ENCODE measurements at places on chromosomes 1 and 21.

DNA sequence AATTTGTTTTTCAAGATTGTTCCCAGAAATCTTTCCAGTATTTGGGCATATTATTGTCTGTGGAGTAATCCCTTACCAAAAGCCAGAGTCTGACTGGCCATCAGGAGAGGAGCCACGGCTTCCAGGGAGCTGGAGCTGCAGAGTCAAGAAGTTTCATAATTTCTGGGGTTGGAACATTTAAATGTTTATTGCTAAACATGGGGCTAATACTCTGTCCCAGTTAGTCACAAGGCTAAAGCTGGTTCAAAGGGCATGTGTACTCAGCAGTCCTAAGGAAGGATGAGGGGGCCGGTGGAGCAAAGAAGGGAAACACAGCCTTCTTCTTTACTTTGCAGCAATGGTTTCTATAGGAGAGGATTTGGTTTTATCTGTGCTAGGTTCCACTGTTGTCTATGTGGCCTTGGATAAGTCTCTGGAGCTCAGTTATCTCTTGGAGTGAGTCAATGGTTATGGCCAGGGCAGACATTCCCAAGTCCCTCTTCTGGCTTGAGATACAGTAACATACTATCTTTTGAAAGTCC lies 9.5 kb downstream of the DENND2D start:
- no peak for DNase-seq

- no peak for DNase-seq
These were observed 234.4 kb downstream of the KCNT2 start for GRCh38 chr1:196373798-196374197.

DNA sequence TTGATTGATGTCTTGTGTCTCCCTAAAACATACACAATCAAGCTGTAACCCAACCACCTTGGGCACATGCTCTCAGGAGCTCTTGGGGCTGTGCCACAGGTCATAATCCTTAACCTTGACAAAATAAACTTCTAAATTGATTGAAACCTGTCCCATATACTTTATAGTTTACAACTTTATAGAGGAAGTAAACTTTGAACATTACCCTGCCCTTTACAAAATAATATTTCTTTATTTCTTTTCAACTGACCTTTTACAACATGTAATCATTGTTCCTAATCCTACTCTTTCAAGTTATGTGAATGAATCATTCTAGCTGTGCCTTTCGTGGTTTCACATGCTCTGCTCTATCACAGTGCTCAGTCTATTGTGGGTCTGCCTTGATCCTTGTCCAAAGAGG lies 118.3 kb upstream of the ATP1A1 start:
- DNase-seq = no peak

GRCh38 chr1:95778217-95778616 lies 544.2 kb downstream of the RWDD3 start:
- no peak for DNase-seq

DNA sequence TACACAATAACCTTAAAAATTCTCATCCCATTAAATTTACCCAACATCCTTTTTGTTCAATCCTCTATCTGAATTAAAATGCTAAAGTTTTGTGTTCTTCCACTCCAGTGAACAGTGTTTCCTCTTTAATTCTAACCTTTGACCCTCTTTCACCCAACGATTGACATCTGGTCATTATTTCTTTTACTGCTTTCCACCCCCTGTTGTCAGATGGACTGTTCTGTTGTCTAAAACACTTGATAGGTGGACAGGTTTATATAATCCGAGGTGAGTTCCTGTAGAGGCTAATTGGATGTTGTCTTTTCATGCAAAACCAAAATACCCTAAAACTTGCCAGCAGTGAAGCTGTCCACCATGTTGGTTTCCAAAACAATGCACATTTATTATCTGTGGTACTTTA lies 73.4 kb upstream of the SERTAD4 start:
- no peak for DNase-seq

DNA sequence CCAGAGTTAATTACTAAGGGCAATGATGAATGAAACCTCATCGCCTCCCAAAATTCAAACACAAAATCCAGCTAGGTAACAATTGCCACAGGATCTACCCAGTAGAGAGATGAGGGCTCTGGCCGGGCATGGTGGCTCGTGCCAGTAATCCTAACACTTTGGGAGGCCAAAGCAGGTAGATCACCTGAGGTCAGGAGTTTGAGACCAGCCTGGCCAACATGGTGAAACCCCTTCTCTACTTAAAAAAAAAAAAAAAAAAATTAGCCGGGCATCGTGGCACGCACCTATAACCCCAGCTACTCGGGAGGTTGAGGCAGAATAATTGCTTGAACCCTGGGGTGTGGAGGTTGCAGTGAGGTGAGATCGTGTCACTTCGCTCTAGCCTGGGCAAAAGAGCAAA lies 15.8 kb downstream of the CD2 start:
- no peak for DNase-seq

GRCh38 chr1:203648276-203648675 lies 21.6 kb downstream of the ATP2B4 start:
- DNase-seq = no peak

GRCh38 chr1:72111662-72112061 lies 170.7 kb downstream of the NEGR1 start:
- DNase-seq = no peak

DNA sequence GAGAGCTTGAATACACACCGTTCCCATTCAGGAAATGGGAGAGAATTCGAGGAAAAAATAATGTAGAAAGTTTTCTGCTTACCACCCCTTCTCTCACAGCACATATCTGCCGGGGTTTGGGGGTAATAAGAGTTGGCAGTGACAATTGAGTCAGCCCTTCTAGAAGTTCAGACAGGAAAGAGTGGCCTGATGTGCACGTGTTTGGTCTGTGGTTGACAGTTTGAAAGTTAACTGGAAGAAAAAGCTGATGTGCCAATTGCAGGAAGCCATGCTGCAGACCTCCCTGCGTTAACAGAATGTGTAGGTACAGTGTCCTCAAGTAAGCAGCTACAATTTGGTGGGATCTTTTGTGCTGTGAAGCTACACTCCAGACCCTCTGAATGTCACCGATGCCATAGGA lies 50.9 kb downstream of the DHX9 start:
- no peak for DNase-seq

DNA sequence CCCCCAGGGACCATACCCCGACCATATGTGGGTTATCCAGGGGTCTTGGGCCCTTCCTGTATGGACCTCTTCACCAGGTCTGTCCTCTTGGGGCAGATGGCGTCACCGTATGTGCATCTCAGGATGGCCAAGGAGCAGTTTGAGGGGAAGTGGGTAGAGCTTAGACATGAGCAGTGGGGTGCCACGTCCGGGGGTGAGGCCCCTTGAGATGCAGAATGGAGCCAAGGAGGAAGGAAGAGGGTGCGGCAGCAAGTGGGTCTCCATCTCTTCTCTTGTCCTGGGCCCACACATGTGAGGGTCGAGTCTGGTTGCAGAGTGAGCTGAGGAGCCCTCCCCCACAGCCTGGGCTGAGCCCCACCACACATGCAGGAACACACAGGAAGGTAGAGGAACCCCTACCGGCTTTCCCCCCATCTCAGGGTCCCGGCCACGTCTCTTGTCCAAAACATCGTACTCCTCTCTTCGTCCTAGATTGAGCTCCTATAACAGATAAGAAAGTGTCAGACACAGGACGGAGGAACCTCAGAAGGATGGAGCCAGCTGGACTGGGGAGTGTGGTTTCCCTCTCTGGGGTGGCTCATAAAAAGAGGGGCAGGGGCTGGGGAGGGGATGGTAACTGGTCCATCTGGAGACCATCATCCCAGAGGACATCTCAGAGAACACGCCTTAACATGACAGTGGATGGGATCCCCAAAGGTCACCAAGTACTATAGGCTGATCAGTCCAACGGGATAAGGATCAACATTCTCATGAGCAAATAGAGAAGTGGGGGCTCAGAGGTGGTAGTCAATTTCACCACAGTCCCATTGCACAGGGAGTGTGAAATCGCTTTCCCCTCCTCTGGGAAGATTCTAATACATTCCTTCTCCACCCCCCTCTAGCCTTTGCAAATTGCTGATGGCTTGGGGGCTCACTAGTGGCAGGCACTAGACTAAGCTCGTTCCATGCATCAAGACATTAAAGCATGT lies 79.9 kb downstream of the CD247 start:
- no peak for DNase-seq

DNA sequence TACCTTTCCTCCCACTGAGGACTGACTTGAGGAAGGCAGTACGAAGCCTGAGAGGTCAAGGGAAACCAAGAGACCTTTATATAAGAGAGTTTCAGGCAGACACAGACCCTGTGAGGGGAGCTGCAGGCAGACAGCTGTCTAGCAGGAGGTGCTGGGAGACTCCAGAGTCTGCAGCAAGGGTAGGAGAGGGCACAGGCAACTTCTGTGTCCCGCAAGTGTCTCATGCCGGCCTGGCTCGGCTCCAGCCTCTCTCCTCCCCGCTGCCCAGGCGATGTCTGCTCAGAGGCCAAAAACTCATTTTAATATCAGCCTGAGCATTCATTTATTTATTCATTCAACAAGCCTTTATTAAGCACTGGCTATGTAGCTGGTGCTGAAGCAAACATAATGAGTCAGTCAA lies 83.0 kb downstream of the KIRREL1 start:
- no peak for DNase-seq

- no peak for DNase-seq
These were observed 120.7 kb downstream of the CNIH3 start for GRCh38 chr1:224736619-224737352.

DNA sequence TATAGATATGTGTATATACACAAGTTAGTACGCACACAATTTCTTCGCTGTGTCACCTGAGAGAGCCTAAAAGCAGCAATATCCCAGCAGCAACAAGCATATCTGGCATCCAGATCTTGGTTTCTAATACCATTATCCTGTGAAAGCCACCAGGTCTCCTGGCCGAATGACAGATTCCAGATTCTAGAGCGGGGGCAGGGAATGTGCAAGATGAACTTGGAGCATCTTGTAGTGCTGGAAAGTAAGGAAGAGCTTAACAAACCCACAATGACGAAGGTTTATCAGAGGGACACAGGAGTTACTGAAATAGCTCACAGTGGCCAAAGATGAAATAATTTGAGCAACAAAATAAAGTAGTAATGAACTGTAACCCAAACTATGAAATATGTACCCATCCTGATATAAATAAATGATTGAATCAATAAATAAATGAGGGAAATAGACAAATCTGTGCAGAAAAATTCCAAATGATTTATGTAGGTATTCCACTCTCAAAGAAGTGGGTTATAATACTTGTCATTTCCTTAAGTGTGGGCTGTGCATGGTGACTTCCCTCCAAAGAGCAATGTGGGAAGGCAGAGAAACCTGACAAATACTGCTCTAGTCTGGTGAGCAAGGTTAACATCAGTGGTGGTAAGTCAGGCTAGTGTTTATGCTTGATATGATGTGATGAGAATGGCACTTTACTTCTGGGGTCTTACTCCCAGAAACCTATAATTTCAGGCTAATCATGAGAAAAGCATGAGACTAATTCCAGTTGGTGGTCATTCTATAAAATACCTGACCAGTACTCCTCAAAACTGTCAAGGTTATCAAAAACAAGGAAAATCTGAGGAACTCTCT lies 67.9 kb downstream of the LRRC8D start:
- DNase-seq = no peak

DNA sequence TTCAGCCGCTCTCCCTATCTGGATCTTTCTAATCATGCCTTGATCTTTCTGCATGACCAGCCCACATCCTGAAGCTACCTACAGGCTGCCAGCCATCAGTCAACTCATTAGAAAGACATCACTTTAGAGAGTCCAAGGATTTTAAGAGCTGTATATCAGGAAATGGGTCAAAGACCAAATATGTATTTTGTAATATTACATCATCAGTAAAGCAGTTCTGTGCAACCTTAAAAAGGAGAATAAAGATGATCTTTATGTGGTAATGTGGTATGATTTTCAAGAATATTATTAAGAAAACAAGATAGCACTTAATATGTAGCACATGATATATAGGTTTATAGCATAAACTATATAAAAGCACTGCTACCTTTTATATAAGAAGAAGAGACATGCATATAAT lies 47.6 kb downstream of the SLC30A7 start:
- no peak for DNase-seq

DNA sequence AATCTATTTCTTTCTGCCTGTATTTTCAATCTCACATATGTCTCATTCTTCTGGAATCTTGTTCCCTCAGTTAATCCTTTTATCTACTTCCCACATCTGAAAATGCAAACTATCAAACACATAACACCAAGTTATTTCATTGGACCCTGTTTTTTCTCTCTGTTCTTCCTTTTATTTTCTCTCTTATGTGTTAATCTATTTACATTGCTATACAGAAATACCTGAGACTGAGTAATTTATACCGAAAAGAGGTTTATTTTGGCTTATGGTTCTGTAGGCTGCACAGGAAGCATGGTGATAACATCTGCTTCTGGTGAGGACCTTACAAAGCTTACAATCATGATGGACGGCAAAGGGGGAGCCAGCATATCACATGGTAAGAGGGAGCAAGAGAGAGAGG lies 247.6 kb downstream of the TGFB2 start:
- DNase-seq = no peak

DNA sequence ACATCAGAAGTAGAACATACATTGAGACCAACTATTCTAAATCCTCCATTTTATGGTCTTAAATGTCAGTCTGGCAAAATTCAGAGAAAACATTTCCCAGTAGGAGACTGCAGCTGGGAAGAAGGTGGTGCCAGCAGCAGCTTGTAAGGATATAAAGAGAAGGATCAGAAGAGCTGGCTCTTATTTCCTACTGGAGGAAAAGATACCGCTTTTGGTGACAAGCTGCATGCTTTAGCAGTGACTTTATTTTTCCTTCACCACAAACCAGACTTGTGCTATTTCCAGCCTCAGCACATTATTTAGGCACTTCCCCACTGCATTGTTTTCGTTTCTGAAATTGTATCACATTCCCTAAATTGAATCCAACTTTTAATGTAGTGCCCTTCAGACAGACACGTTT lies 28.4 kb downstream of the RNF11 start:
- no peak for DNase-seq

DNA sequence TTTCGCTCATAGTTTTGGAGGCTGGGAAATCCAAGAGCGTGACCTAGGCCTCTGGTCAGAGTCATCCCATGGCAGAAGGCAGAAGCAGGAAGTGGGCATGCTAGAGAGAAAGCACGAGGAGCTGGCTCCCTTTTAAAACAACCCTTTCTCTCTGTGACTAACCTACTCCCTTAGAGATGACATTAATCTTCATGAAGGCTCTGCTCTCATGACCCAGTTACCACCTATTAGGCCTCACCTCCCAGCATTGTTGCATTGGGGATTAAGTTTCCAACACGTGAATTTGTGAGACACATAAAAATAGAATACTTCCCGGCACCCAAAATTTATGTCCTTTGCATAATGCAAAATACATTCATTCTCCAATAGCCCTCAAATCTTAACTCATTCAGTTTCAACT lies 223.1 kb upstream of the ST6GALNAC5 start:
- DNase-seq = no peak

- DNase-seq = no peak
These were observed 4.2 kb downstream of the TTC39A start for GRCh38 chr1:51325878-51326755.

Data from stimulated activated naive CD4-positive, alpha-beta T cell treated with Interleukin-2 at 50 U/mL for 16 hours (primary cell).